ENCODE measurements at places on chromosomes 1 and 21.

DNA sequence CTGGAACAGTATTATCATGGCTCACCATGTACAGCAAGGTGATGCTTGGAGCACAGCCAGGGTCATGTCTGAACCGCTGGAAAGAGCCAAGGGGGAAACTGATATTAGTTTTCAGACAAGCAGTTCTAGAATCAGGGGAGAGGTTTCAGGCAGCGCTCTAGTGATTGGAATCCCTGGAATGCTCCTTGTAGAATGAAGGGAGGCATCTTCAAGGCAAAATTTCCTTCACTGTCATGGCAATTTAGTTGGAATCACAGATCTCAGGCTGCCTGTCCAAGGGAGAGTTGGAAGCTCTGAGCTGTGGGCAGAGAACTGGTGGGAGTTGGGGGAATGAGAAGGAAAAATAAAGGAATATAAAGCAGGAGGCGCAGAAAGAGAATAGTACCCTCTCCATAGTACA lies 737.1 kb downstream of the PTPRU start:
- no peak for DNase-seq

DNA sequence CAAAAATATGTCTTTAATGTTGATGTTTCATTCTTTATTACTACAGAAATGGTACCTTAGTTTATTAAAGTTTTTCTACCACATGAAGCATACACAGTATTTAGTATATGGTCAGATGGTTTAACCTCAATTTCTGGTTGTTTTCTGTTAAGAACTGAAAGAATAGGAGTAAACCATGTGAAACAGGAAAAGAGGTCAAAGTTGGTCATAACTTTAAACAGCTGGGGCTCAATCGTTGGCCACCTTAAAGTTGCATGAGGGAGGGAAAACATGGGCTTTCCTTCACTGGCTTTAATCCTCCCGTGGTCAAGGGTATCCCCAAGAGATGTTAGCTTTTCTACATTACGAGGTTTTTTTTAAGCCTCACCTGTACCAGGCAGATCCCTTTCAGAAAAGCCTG lies 483.3 kb upstream of the ADAMTS5 start:
- no peak for DNase-seq

GRCh38 chr21:45631540-45631939 lies 12.0 kb upstream of the PCBP3 start:
- DNase-seq = no peak

DNA sequence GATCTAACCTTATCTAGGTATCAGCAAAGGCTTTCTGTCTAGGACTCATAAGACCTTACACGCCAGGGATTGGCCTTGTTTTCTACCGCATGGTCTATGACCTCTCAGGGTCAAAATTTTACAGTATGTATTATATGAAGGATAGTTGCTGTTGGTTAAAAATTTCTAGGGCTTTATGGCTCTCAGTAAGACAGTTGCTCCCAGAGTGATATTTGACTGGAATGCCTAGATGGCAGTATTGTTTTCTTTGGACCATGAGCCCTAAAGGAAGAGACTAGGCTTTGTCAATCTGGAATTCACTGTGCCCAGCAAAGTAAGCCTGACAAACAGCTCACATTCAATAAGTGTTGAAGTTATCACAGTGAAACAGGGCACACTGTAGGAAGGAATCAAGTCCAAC lies 37.6 kb downstream of the C1orf87 start:
- DNase-seq = no peak

DNA sequence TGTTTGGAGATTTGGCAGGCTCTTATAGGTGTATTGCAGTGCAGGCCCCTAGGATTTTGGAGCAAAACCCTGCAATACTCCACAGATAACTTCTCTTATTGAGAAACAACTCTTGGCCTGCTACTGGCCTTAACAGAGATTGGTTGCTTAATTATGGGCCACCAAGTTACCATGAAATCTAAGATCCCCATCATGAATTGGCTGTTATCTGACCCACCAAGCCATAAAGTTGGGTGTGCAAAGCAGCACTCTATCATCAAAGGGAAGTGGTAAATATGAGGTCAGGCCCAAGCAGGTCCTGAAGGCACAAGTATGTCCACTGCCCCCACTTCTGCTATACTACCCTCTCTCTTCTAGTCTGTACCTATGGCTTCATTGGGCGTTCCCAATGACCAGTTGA lies 130.0 kb upstream of the TNFSF4 start:
- DNase-seq = no peak

DNA sequence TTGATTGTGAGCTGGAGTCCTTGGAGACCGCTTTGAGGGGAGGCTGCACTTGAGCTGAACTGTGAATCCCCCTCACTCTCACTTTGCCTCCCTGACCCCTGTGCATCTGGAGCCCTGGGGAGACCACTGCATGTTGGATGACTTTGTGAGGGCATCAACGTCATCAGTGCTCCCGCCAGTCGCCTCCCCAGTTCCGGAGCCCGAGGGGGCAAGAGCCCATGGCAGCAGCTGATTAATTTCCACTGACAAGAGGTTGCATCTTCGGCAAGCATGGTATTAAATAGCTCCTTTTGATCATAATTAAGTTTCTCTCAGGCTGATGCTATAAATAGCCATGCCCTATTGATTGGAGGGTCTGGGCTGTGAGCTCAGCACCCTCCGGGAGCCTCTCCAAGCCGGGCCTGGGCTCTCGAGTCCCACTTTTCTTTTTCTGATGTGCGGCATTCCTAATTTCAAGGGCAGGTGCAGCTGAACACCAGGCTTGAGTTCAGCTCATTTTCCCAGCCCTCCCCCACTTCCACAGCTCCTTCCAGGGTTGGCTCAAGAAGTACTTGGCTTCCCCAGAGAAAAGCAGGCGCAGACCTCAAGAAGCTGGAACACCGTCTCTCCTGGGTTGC lies 33.2 kb downstream of the KCND3 start:
- no peak for DNase-seq

DNA sequence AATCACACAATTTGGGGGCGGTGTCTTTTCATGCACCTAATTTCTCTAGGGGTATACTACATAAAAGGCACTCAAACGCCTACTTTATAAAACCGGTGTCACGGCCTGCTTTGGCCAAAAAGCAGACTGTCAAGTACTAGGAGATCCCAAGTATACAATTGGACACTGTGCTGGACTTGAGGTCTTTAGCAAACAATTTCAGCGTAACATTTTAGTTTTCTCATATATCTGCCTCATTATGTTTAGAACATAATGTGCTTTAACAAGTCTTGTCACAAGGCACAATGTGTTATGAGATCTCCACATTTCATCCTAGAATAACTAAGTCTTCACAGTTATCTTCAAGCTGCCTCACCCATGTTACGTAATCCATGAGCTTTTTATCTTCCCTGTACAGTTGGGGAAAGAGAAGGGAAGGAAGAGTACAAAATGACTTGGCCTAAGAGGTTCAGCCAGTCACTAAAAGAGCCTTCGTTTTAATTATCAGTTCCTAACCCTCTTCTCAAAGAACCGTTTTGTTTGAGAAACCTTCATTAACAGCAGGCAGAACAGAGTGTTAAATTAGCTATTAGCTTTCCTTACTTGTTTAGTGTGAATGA lies 1.7 kb downstream of the SSX2IP start:
- DNase-seq = no peak

- no peak for DNase-seq
These were observed 3.1 kb downstream of the TMEM54 start for GRCh38 chr1:32898056-32898455.

GRCh38 chr1:238606896-238607295 lies 716.2 kb upstream of the ZP4 start:
- no peak for DNase-seq

DNA sequence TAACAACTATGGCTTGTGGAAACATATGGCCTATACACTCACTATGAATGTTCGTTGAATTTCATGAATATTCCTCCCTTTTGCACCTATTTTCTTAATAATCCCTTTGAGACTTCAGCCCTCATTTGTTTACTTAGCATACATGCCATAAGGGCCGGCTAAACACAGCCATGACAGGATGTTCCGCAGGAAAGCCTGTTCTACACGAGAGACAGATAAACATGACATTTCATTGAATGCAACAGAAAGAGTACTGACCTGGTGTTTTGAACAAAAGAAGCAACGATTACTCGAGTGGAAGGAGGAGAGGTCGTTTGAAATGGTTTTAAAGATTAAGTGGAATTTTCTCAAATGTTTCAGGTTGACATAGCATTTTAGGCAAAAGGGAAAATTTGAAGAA lies 459.5 kb upstream of the CXADR start:
- no peak for DNase-seq

DNA sequence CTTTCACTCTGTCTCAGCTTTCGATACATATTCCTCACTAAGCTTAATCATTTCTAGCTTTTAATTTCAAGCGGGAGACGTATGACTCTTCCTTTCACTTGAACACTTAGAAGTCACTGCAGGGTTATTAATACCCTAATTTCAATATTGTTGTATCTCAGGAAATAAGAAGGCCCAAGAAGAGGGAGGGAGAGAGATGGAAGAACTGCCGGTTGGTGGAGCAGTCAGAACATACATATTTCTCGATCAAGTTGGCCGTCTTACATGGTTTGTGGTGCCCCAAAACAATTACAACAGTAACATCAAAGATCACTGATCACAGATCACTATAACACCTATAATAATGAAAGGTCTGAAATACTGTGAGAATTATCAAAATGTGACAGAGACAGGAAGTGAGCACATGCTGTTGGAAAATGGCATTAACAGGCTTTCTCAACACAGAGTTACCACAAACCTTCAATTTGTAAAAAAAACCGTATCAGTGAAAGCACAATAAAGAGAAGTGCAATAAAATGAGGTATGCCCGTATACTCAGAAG lies 145.4 kb upstream of the HP1BP3 start:
- DNase-seq = no peak

DNA sequence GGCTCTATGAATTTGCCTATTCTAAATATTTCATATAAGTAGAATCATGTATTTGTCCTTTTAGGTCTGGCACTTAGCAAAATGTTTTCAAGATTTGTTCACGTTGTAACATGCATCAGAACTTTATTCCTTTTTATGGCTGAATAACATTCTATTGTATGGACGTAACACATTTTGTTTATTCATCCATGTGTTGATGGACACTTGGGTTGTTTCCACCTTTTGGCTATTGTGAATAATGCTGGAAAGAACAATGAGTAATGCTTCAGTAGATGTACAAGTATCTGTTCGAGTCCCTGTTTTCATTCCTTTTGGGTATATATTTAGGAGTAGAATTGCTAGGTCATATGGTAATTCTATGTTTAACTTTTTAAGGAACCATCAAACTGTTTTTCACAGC lies 24.7 kb downstream of the SLC35A3 start:
- no peak for DNase-seq

GRCh38 chr1:241499910-241500309 lies 19.6 kb downstream of the FH start:
- peak; percentile 16 for DNase-seq

DNA sequence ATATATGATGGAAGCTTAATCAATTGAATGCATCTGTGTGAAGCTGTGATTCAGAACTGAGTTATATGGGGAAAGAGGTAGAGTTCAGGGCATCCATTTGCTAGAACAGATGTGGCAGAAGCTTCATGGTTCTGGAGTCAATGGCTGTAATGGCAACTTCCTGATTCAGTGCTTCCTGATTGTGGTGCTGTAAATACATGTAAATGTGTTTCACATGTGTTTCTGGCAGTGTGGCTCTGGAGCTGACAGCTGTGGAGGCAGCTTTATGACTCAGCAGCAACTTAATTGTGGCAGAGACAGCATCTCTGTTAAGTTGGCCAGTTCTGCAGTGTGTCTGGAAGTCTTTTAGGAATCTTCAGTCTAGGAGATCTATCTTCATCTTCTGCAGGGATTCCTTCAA lies 226.6 kb upstream of the ZRANB2 start:
- DNase-seq = peak; percentile 3

GRCh38 chr21:36126621-36127110 lies 8.2 kb upstream of the CBR3 start:
- DNase-seq = no peak

DNA sequence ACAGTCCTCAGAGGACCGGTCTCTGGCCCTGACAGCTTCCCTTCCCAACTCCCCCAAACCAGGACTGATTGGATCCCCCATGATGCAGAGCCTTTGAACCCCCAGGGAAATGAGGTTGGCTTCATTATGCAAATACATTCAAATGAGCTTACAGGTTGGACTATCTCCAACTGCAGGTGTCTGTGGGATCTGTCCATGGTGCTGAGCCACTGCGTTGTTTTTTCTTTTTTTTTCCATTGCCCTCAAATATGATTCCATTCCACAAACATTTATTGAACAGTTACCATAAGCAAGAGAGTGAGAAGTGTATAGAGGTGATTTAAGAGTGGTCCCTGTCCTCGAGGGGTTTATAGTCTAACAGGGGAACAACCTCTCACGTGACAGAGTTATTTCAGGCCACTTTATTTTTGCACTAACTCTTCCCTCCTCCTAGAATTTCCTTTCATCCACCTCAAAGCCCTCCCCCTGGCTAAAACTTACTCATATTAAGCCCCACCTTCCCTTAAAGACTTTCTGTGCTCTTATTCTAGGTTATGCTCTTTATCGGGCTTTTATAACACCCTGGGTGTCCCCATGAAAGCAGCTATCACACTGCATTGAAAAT lies 21.9 kb downstream of the DLGAP3 start:
- no peak for DNase-seq

- no peak for DNase-seq
These were observed 102.5 kb downstream of the EBNA1BP2 start for GRCh38 chr1:43069461-43070050.

DNA sequence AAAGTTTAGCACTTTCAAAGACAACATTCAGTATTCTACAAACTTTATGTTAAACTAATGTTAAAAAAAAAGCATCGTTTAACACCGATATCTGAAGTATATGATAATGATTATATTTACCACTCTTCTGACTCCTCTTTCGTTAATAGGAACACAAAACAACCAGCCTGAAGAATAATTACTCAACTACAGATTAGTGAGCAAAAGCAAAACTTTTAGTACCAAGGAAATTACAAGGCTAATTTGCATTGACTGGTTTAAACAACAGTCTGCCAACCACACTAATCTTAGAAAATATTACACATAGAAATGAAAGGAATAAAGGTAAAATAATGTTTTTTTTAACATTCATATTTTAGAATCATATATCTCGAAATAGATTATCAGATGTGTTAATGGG lies 500.7 kb downstream of the LMO4 start:
- DNase-seq = no peak

GRCh38 chr1:6822530-6823359 lies 37.5 kb downstream of the CAMTA1 start:
- DNase-seq = no peak

DNA sequence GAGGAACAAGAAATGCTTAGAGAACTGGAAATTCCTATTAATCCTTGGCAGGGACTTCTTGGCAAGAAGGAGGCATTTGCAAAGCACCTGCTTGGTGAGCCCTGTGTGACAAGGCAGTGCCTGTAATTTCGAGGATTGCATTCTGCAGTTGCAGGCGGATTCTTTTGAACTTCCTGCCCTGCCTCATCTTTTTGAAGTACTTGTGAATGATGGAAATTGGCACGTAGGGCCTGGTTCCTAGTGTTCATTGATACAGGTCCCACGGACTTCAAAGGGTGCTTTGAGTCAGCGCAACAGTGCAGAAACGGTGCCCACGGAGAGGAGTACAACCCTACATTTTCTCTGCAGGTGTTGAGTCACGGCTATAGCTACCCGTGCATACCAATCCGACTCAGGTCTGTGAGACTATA lies 6.4 kb downstream of the HUNK start:
- DNase-seq = no peak

GRCh38 chr1:37362594-37363385 lies 111.6 kb upstream of the ZC3H12A start:
- no peak for DNase-seq
